ENCODE measurements at places on chromosomes 5 and 9. TPM values are rescaled to one million over a fixed set of nuclear protein-coding genes. Genes with fewer than 3 reads are reported as not detected.

Gene CD274
- polyA plus RNA-seq = 0.28 TPM

Gene BRINP1
- not detected for polyA plus RNA-seq

Gene NXNL2
- not detected for polyA plus RNA-seq

Gene GRHPR
- 80.9 TPM for polyA plus RNA-seq

Gene ANXA2R
- 3.1 TPM for polyA plus RNA-seq

Gene LRRC19
- polyA plus RNA-seq = not detected

Gene NSD1
- polyA plus RNA-seq = 31.9 TPM

Gene B4GALT7
- 18.8 TPM for polyA plus RNA-seq

Gene LCN15
- not detected for polyA plus RNA-seq

Gene PAEP
- not detected for polyA plus RNA-seq

Gene ADAMTS13
- polyA plus RNA-seq = not detected

Gene SLC45A2
- polyA plus RNA-seq = not detected

Gene ASS1
- polyA plus RNA-seq = not detected

Gene LMX1B
- not detected for polyA plus RNA-seq

Gene ZNF367
- 0.11 TPM for polyA plus RNA-seq

Gene LURAP1L
- polyA plus RNA-seq = not detected

Gene S1PR3
- polyA plus RNA-seq = 28.2 TPM

Gene ZBTB34
- polyA plus RNA-seq = 3.2 TPM

Gene BTNL8
- 0.50 TPM for polyA plus RNA-seq

Gene SH2D3C
- polyA plus RNA-seq = 20.5 TPM

Gene CDKN2B
- polyA plus RNA-seq = 1.2 TPM

Gene MEIKIN
- 1.6 TPM for polyA plus RNA-seq

Gene ADCY2
- not detected for polyA plus RNA-seq

Gene MXD3
- polyA plus RNA-seq = 21.5 TPM

Gene GHR
- polyA plus RNA-seq = not detected

Gene MRPL36
- 22.1 TPM for polyA plus RNA-seq

Gene MYORG
- not detected for polyA plus RNA-seq

Gene ECM2
- not detected for polyA plus RNA-seq
